Neural progenitor cell (in vitro differentiated cells): ENCODE measurements at places on chromosomes 16 and 17. TPM values are rescaled to one million over a fixed set of nuclear protein-coding genes. Genes with fewer than 3 reads are reported as not detected.
A peak's percentile ranks its signal among the peaks of the same experiment; 100 is the strongest.

GAST gene
- not detected in 2 replicates for total RNA-seq

- DNase-seq: no peak
Observed at GRCh38 chr16:85657996-85658395, 30.8 kb downstream of the GINS2 start.

DNA sequence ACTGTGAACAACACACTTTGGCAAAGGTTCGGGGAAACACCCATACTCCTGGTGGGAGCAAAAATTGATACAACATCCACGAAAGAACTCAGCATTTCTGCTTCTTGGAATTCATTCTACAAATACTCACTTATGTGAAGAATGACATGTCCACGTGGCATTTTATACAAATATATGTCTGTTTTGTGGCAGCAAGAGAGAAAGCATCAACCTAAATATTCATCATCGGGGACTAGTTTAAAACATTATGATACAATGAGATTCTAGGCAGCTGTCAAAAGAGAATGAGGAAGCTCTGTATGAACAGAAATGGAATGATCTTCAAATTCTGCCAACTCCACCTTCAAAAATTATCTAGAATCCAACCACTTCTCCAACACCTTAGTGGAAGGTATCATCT lies 25.7 kb upstream of the ALOX15 start:
- DNase-seq: no peak

- peak; percentile 64 for DNase-seq
Observed at GRCh38 chr17:1720856-1721386, 3.6 kb upstream of the WDR81 start.

- DNase-seq: peak; percentile 52
Observed at GRCh38 chr17:8015957-8016631, 13.7 kb downstream of the GUCY2D start.

DNA sequence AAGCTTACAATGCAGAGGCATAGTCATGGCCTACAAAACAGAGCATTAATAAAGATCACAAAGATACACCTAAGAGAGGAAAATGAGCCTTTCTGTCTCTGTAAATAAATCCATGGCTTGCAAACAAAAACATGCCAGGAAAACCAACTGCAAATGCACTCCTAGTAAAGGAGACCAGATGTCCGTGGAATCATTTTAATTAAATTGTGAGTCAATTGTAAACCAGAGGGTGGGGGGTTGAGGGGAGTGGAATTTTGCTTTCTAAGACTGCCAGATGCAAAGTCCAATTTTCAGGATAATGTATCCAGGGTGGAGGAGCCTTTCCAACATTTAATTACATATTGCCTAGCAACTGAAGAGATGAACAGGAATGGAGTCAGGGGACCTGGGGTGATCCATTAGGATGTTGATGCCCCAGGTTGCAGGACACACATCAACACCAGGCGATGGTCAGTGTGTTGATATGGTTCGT lies 390.3 kb upstream of the CCL2 start:
- DNase-seq: no peak
